Stimulated activated CD4-positive, alpha-beta T cell treated with anti-CD3 and anti-CD28 coated beads, Interleukin-1b, Interleukin-23, amount 100 ng/mL, for 4 hours (primary cell): ENCODE measurements at places on chromosomes 12 and 14.
A peak's percentile ranks its signal among the peaks of the same experiment; 100 is the strongest.

DNA sequence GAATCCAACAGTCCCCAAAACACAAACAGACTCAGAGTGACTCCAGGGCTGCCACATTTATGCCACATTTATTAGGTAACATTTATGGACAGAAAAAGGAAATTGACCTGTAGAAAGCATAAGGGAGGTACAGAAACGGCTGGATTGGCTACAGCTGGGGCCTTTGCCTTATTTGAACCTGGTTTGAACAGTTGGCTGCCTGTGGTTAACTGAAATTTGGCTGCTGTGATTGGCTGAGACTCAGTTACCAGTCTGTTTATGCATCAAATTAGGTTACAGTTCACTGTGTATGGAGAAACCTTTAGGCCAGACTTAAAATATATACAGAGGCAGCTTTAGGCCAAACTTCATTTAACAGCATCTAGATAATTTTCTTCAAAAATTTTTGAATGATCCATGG lies 27.8 kb upstream of the PCNX1 start:
- DNase-seq, result no peak

GRCh38 chr12:51827925-51828818 lies 20.3 kb downstream of the FIGNL2 start:
- peak; percentile 46 for DNase-seq

GRCh38 chr12:108955225-108955835 lies 65.5 kb downstream of the SVOP start:
- no peak for DNase-seq

DNA sequence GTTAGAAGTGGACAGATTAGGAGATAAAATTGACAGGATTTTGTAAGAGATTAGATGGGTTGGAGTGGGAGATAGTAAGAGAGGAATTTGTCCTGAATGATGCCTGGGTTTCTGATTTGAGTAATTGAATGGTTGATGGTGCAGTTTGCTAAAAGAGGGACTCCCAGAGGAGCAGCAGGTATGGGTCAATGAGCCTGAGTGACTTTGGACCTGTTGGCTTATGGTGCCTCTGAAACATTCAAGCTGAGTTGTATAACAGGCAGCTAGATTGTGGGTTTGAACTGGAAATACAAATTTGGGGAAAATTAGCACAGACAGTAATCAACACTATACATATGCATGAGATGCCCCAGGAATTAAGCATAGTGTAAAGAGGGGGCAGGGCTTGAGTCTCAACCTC lies 16.7 kb upstream of the SYNDIG1L start:
- DNase-seq, result no peak

GRCh38 chr12:99454539-99455172 lies 192.9 kb upstream of the GARIN6 start:
- no peak for DNase-seq

DNA sequence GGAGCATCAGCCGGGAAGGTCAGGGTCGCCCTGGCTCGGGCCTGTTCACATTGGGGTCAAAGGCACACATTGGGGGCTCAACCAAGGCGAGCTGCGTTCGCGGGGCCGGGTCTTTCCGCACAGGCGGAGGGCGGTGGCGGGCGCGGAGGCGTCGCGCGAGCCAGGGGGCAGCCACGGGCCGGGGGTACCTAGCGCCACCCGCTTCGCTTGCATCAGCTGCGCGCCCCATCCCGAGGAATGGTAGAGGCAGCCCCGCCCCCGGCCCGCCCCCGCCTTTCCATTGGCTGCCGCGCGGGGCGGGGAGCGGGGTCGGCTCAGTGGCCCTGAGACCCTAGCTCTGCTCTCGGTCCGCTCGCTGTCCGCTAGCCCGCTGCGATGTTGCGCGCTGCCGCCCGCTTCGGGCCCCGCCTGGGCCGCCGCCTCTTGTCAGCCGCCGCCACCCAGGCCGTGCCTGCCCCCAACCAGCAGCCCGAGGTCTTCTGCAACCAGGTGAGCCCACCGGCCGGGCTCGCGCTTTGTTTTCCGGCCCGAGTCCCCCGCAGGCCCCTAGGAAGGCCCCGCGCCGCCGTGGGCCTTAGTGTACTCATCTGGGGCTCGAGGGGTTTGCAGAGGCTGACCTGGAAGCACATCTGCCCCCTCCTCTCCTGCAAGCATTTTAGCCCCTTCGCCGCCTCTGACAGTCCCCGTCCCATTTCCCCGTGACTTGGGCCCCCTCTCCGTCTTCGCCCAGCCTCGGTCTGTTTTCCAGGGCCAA lies at the start of gene ALDH2:
TSS of gene ALDH2 (plus strand) at position 326 of the 754 bp plus-strand sequence. CDS start at position 376, 50 bp downstream.
- peak; percentile 8 for DNase-seq

DNA sequence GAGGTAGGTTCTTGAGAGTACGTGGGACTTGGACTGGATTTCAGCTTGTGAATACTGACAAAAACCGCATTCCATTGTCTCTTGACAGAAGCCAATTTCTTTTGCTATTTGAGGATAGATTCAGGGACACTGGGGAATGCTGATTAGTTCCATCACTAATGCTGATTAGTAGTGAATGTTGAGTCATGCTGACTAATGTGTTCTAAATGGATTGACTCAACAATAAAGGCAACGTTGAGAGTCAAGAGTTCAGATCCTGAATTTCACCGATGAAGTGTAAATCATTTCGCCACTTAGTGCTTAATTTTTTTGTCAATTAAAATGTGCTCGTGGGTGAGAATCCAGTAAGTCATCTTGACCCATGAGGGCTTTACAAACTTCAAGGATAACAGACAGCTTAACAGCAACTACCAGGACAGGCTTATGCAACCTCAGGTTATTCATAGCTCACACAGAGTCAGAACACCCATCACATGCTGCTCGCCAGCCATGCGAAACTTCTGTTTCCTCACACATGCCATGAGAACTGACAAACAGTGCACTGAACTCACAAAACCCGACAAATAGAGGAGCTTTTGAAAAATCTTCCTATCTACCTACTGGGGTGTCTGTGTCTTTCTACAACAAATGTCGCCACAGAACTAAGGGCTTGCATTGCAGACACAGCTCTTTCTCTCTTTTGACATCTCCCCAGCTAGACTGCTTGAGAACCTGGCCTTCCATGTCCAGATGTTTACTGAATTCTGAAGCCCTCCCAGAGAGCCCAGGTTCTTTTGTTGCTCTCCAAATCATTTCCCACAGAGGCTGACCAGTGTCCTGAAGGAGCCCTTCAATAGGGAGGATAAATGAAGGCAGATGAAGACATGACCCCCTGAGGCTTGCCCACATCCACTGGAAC lies 316.4 kb downstream of the ZFP36L1 start:
- DNase-seq, result no peak

DNA sequence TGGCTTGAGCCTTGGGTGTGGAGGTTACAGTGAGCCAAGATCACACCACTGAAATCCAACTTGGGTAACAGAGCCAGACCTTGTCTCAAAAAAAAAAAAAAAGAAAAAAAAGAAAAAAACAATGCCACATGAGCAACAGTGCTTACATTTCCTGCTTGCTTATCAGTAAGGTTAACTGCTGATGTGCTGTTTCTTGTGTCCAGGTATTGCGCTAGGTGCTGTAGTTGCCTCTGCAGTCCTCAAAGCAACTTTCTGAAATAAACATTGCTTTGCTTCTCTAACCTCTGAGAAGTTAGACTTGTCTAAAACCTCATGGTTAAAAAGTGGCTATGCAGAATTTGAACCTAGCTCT lies 24.7 kb downstream of the RNF34 start:
- DNase-seq, result no peak

DNA sequence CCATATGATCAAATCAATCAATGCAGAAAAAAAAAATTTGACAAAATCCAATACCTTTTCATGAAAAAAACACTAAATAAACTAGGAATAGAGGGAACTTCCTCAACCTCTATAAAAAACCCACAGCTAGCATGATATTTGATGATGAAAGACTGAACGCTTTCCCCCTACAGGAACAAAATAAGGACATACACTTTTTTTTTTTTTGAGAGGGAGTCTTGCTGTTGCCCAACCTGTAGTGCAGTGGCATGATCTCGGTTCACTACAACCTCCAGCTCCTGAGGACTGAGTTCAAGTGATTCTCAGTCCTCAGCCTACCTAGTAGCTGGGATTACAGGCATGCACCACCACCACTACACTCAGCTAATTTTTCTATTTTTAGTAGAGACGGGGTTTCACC lies 17.9 kb upstream of the CAMKK2 start:
- DNase-seq, result no peak

GRCh38 chr14:65156568-65157366 lies 54.5 kb upstream of the MAX start:
- DNase-seq, result no peak

DNA sequence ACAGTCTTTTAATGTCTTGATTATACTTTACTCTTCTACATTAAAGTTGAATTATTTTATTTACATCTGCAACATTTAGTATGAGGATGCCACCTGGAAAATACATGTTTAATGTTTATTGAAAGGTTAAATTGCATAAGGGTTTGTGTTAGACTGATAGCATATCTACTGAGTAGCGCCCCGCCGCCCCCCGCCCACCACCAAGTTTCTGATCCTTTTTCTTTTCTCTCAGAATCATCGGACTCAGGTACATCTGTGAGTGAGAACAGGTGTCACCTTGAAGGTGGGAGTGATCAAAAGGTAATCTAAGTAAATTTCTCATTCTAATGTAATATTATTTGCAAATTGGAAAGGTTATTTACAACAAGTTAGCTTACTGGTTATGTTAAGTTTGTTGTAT lies 16.2 kb downstream of the MDM2 start:
- DNase-seq, result no peak

DNA sequence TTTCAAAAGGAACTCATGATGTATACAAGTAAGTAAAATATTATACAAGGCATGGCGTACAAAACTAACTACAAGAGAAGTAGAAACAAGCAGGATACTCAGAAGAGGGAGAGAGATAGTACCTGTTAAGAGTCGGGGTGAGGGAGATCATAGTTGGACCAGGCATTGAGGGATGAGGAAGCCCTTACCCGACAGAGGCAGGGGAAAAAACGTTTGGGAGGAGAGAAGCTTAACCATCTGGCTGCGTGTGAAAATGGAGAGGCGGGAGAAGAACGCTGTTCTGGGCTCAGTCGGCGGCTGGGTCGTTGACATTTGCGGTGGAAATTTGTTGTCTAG lies 575 bp upstream of the FMNL3 start:
- no peak for DNase-seq

- DNase-seq, result no peak
These were observed 88.2 kb upstream of the PAWR start for GRCh38 chr12:79778802-79779448.

GRCh38 chr12:14773685-14774073 lies 29.6 kb downstream of the WBP11 start:
- peak; percentile 25 for DNase-seq

DNA sequence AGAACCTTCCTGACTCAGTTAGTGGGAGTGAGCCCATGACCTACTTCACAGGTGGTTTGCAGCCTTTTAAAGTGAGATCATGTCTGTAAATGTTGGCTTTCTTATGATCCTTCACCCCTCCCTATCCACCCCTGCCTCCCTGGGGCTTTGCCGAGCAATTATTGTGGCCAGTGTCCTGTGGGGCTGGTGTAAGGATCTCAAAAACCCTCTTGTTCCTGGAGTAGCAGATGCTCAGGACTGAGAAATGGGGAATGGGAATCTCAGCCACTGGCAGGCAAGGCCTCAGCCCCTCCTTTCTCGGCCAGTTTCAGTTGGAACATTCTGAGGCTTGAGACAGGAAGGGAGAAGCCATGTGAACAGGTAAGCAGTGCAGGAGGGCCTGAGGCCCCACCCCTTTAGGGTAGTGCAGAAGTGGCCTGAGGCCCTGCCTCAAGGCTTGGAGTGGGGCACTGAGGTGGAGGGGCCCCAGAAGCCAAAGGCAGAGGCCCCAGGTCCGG lies 53.8 kb downstream of the PLEKHG3 start:
- DNase-seq, result no peak

- no peak for DNase-seq
These were observed 208.1 kb upstream of the NEDD1 start for GRCh38 chr12:96698965-96699364.

- no peak for DNase-seq
These were observed 57.2 kb downstream of the PIWIL1 start for GRCh38 chr12:130394906-130395305.

- DNase-seq, result no peak
These were observed 2.0 kb upstream of the SDS start for GRCh38 chr12:113405694-113406093.

GRCh38 chr12:126811391-126811790 lies 1455.6 kb upstream of the TMEM132C start:
- DNase-seq, result no peak

DNA sequence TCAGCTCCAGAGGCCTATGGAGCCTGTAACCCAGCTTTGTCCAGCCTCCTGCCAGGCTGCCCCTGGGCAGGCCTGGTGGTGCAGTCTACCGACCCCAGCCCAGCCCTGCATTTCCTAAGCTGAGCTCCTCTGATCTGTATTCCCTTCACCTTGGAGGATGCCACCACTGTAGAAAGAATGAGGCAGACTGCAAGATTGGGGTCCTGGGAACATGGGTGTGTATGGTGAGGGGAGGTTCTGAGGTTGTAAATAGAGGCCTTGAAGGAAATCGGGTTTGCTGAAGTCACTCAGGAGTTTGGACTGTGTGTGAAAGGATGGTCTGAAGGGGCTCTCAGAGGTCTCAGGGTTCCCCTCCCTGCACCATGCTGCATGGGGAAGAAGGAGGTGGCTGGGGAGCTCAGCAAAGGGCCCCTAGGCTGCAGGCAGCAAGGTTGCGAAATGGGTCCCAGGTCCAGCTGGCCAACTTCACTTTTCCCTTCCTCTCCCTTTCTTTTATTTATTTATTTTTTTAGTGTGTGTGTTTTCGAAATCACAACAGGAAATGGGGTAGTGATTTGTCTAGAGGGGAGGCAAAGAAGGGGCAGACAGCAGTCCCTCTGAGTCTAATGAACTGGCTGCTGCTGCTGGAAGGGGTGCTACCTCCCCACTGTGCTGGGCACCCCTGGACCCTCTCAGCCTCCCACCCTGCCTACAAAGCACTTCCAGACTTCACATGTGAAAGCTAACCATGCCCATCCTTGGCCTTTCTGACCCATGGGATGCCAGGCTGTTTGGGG lies 1.2 kb upstream of the LRP1-AS start:
- no peak for DNase-seq
